ENCODE measurements at places on chromosomes 16 and 17. TPM values are rescaled to one million over a fixed set of nuclear protein-coding genes. Genes with fewer than 3 reads are reported as not detected.

Gene SPATA32
- under 0.01 TPM for total RNA-seq

Gene KRTAP9-8
- total RNA-seq: not detected

Gene DRG2
- 43.6 TPM for total RNA-seq

Gene TMC8
- not detected for total RNA-seq

Gene SKAP1
- total RNA-seq: not detected

Gene SECTM1
- total RNA-seq: 2.3 TPM

Gene SEPTIN12
- not detected for total RNA-seq

Gene LRRC75A
- 0.56 TPM for total RNA-seq

GRCh38 chr16:17408955-17409441 lies 61.8 kb downstream of the XYLT1 start:
- no peak for DNase-seq

- peak; percentile 75 for DNase-seq
Measured at GRCh38 chr17:77002103-77003045, 134.2 kb downstream of the MGAT5B start.

DNA sequence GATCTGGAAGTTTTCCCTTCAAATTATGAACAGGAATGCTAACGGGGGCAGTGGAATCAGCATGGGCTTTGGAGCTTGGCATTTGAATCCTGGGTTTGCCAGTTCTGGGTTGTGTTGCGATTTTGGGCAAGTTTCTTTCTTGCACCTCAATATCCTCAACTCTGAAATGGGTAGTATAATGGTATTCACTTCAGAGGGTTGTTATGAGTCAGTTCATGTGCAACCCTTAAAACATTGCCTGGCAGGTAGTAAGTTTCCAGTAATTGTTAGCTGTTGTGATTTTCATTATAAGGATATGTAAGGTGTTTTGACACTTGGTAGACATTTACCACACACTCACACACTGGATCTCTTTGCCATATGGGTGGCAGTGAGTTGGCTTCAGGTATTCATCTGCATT lies 33.4 kb downstream of the SNX29 start:
- no peak for DNase-seq

DNA sequence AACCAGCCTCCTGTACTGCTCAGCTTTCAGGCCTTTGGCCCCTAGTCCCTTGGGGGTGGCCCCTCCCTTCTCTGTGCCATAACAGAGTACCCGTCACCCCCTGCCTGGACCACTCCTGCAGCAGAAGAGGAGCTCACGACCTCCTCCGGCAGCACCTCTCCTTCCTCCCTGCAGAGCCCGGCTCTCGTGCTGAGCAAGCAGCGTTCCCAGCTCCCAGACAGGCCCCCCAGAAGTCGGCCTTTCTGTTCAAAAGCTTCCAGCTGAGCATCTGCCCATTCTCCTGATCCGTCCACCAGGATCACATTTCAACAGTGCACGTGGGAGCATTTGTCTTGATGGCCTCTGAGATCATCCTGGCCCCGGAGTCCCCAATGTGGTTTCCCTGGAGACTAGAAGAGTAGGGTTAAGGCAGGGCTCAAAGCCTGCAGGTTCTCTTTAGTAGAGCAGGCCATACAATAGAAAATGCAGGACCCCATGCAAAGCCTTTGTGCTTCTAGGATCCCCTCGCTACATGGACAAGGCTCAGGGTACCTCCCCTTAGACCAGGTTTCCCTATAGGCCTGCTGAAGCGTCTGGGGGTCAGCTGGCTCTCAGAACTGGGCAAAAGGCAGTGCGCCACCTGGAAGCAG lies 35.6 kb downstream of the NLRC3 start:
- no peak for DNase-seq

- no peak for DNase-seq
Measured at GRCh38 chr16:70646260-70647241, at the start of gene IL34. TSS of gene IL34 (plus strand) at chr16:70646559. CDS start at chr16:70646948, 389 bp downstream.

- DNase-seq: peak; percentile 8
Measured at GRCh38 chr17:16121915-16122314, 93.4 kb downstream of the NCOR1 start.

DNA sequence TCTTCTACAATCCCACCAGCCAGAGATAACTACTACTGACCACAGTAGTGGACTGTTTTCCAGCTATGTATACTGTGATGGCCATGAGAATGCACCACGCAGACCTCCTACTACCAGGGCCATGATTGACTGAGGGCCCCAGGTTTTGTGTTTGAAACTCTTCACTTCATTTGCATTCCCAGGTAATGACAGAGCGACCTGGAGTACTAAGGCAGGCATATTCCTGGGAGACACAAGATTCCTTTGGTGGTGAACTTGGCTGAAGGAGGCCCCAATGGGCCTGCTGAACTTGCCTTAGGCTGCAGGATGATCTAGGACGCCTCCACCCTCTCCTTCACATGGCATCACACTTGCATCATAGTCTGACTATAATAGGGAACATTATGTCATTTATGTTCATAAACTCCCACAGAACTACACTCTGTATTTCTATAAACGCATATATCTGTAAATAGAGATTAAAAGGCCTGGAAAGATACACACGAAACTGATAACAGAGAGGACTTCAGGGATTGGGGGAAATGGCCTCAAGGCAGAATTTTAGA lies 30.4 kb downstream of the CLEC19A start:
- DNase-seq: no peak

DNA sequence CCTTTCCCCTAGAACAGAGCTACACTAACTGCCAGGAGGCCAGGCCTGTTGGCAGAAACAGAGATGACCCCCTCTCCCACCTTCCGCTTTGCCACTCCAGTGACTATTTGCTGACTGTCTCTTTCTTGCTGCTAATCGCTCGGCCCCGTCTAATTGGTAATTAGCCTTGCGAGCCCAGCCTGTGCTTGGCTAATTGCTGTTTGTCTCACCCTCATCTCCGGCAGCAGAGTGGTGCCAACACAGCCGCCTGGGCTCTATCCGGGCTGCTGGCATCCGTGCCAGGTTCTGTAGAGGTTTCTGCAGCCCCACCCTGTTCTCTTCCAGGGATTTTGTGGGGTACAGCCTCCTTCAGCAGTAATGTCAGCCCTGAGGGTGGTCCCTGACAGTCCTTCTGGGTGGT lies 27.4 kb upstream of the PHB1 start:
- no peak for DNase-seq

- DNase-seq: no peak
Measured at GRCh38 chr17:66964930-66965800, 658 bp downstream of the CACNG4 start.

GRCh38 chr16:46807336-46807735 lies 23.6 kb downstream of the C16orf87 start:
- DNase-seq: no peak

- DNase-seq: peak; percentile 17
Measured at GRCh38 chr17:20967776-20968175, 75.0 kb downstream of the USP22 start.

DNA sequence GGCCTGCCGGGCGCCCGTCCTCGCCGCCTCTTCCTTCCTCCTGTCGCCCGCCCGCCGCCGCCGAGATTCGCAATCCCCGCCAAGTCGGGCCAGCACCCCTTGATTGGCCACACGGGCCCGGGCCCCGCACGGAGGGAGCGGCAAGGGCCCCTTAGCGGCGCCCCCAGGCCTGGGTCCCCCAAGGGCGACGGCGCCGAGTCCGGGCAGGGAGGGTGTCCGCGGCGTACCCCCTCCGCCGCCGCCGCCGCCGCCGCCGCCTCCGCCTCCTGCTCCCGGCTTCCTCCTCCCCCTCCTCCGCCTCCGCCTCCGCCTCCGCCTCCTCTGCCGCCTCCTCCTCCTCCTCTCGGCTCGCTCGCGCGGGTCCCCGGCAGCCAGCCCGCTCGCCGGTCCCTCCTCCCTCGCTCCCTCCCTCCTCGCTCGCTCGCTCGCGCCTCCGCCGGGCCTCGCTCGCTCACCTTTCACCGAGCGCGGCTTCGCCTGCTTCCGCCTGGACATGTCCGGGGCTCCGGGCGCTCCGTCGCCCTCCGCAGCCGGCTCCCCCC lies 561 bp downstream of the ZNF423 start:
- DNase-seq: peak; percentile 31

DNA sequence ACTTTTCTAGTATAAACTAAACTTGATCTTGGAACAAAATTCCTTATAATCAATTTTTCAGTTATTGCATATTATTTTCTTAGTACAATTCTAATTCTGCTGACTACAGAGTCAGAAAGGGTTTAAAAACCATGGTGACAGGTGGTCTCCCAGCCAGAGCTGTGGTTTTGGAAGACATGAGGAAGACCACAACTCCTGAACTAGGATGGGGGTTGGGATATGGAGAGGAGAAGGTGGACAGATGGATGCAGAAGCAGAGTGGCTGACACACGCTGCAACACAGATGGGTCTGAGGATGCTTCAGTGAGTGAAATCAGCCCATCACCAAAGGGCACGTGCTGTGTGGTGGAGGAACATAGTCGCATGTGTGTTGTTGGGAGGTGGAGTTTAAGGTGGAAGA lies 187.7 kb downstream of the LGALS9B start:
- DNase-seq: no peak

DNA sequence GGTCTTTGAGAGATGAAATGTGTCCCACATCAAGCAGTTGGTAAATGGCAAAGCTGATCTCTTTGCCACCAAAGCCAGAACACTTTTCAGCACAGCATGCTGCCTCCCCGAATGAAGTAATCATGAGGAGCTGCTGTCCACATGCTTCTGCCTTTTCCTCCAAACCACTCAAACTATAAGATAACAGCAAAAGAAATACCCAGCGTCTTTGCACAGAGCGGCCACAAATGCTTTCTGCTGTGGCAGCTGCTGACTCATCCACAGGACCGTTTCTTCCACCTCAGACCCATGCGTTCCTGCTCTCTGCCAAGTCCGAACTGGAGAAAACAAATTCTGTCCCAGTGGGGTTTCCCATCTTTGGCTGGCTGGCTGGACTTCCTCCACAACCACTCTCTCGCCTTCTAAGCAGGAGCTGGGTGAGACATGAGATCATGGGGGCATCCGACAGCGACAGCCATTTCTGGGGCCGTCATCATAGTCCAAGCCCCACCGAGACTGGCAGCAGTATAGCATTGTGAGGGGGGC lies 27.1 kb downstream of the TBC1D3B start:
- DNase-seq: peak; percentile 33

DNA sequence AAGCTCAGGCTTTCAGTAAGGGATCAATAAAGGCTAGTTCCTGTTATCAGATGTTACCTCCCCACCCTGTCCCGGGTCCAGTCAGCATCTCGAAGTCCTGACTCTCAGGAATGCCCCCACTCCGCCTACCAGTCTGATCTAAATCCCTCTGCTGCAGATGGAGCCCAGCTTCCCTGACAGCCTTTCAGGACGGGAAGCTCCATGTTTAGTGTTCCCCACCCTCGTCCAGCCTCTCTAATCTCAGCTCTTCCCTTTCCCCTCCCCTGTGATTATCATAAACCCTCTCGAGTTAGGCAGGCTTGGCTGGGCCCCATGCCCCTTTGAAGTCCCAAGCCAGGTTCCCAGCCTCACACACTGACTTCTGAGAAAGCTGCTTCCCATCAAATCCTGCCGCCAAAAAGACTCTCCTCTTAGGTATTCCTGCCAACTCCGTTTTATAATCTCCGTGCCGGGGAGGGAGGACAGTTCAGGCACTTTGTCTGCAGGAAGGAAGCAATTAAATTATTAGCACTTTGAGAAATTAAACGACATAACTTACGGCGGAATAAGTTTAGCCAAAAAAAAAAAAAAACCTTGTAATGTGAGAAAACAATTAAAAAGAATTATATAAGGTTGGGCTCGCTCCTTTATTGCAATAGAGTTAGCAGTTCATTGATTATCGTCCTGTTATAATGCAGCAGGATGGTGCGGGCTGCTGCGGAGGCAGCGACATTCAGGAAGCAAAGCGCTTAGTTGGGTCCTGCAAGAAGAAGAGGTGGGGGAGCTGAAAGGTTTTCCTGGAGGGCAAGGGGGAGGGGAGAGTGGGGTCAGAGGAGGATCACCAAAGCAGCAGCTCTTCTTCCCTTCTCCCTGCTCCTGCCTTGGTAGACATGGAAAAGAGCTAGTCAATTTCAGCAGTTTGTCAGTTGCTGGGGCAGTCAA lies 16.8 kb upstream of the ETV4 start:
- DNase-seq: no peak

DNA sequence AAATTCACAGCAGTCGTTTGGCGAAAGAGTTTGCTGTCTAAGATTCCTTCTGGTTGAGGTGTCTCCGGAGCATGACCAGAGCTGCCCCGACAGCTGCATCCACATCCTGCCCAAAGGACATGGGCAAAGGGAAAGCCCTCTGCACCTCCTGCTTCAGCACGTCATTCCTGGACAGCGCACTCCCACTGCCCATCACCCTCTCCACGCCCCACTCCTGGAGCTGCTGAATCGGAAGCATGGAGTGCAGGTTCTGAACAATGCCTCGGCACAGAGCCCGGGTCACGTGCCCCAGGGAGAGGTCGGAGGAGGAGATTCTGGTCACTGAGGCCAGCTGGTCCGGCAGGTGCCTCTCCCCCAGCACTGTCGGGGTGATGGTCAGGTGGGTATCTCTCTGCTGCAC lies 1.3 kb upstream of the TRPV1 start:
- no peak for DNase-seq

DNA sequence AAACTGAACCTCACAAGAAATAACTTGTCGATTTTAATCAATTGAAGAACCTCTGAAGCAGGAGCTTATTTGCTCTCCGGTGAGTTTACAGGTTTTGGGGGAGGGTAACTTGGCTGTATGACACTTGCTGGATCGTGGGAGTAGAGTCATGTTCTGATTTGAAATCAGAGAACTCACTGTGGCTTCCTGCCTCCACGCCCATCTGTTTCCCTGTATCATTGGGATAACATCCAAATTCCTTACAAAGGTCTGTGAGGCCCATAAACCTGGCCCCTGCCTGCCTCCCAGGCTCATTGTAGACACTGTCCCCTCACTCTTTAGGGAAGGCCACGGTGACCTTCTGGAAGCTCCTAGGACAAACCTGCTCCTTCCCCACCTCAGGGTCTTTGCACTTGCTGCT lies 48.3 kb downstream of the C17orf67 start:
- DNase-seq: peak; percentile 67

DNA sequence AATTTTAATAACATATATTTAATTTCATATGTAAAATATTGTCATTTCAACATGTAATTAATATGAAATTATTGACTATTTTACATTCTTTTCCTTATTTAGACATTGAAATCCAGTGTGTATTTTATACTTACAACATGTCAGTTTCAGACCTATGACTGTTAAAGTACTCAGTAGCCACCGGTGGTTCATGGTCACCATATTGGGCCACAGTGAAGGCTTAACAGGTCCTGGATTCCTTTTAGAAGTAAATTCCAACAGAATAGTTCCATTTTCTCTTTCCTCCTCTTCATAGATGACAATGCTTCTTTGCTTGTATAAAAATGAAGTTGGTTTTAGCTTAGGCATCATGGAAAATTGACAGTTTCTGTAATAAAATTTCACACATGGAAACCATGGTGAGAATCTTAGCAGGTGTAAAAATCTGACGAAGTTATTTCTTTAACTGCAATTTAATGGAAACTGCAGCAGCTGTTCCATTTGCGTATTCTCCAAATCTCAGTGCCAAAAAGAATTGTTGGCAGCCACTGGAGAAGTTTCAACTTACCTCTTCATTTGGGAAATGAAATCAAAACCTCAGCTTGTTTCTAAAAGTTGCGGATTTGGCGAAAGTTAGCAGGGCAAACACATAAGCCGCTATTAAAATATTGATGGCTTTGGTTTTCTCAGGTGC lies 231.1 kb downstream of the CDH13 start:
- no peak for DNase-seq

- no peak for DNase-seq
Measured at GRCh38 chr17:51391982-51392654, 131.8 kb downstream of the UTP18 start.

- no peak for DNase-seq
Measured at GRCh38 chr16:21639493-21639892, 12.9 kb downstream of the IGSF6 start.

GRCh38 chr17:49645654-49646053 lies 32.2 kb downstream of the SPOP start:
- DNase-seq: no peak

GRCh38 chr16:83233153-83233552 lies 574.6 kb upstream of the HSBP1 start:
- DNase-seq: peak; percentile 80

All from IMR-90 (cell line).